ENCODE measurements at places on chromosomes 7 and 10.

DNA sequence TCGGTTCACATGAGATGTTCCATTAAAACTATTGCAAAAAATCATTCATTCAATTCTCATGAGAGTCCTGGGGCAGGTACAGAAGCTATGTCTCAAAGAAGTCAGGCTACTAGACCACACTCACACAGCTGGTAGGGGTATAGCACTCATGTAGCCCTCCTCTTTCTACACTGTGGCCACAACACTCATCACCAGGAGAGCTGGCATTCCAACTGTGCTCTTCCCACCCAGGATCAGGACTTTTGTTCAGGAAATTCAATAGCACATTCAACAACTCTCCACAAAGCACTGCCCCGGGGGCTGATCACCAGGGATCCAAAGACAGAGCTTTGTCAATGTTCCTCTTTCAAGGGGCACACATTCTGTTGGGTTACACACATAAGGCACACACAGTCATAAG, 31.0 kb upstream of the C10orf90 start:
- no peak for DNase-seq

- DNase-seq = no peak
These were observed 33.9 kb upstream of the ARL4A start for GRCh38 chr7:12653518-12653917.

- no peak for DNase-seq
These were observed 72.6 kb upstream of the SEPHS1 start for GRCh38 chr10:13420532-13421307.

DNA sequence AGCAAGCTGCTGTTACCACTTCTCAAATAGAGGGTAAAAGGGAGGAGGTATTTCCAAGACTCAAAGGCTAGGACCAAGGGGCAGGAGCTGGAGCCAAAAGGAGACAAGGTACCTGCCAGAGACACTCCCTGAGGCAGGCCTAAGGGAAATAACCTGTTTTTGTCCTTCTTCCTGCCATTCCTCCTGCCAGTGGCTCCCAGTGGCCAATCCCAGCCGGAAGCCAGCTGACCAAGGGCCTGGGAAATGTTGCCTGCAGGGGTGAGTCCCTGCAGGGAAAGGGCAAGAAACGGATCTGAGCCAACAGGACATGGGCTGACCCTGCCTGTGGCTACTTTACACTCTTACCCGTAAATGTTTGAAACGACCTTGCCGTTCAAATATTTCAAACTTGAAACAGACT, 3.5 kb downstream of the CYTH3 start:
- no peak for DNase-seq

- no peak for DNase-seq
These were observed 565.3 kb upstream of the GALNT17 start for GRCh38 chr7:70566671-70567070.

All from AG04449 (cell line).